ENCODE measurements at places on chromosomes 4 and X.
A peak's percentile ranks its signal among the peaks of the same experiment; 100 is the strongest.

GRCh38 chrX:154593201-154593600, 8.3 kb downstream of the CTAG1A start:
- DNase-seq, result no peak

GRCh38 chr4:148962539-148963290, 520.5 kb upstream of the NR3C2 start:
- DNase-seq, result no peak

GRCh38 chrX:57156397-57157049, 19.3 kb upstream of the SPIN2A start:
- DNase-seq, result peak; percentile 48

DNA sequence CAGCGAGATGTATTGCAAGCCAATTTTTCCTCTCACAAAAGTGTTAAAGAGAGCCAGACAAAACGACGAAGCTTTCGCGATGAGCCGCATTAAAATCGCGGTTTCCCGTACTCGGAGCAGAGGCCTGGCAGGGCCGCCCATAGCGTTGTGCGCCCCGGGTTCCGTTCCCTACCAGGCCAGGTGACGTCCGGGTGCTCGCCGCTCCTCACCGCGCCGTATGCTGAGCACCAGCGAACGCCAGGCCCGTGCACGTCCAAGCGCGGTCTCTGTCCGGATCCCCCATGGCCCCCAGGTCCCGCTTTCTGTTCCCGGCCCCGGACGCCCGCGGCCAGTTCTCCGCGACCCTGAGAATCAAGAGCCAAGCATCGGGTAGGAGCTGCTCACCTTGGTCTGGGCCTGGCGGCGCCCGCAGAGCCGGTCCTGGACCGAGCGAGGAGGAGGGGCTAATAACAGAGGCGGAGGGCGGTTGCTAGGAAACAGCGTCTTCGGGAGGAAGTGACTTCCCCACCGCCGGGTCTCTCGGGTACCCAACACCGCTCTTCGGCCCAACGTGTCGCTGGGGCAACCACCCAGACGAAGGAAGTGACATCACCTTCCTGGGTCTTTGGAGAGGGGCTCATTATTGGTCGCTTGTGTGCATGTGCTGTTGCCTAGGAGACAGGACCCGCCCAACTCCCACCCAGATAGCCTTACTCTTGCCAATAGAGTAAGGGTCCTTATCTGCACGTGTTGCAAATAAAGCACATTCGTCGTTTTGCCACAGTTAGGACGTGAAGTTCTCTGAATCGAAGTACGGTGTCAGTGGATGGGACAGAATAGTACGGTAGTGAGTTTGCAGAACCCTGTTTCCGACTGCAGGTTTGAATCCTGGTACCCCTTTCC, at the start of gene MAP9:
Gene MAP9 (minus strand): TSS at position 579 of the 882 bp plus-strand sequence. CDS start 1,115 bp downstream, outside the sequence.
- peak; percentile 99 for DNase-seq

- DNase-seq, result no peak
Measured at GRCh38 chr4:154421618-154422017, 70.0 kb downstream of the DCHS2 start.

DNA sequence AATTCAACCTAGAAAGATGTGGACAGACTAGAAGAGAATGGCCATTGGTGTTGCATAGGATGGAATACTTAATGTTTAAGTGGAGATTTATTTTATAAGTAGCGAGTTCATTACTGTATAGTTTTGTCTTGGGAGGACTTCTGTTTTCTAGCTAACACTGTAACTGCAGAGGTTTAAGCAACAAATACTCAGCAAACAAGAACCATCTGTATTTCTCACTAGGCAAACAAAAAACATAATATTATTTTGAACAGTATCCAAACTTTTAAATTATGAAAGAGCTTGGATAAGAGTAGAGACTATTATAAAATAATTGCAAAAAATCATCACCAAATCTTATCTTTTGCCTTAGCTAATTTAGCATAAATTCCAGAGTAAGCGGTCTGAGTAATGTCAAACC, 121.1 kb downstream of the GLRA3 start:
- DNase-seq, result no peak

DNA sequence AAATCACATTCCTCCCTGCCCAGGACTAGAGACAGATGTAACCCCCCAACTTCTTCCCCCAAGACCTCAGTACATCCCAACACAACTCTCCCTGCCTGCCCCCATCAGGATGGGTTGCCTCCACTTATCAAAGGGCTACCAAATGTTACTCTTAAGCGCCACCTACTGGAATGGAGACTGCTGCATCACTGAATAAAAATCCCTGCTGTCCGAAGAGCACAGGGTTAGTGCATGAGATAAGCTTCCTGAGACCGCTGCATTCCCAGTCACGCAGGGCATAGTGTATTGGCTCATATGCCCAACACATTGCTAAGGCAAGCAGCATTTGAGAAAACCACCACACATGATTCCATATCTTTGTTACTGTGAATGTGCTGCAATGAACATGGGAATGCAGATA, 544.5 kb downstream of the PPP4R3C start:
- peak; percentile 54 for DNase-seq

GRCh38 chr4:13912966-13913365, 285.4 kb upstream of the BOD1L1 start:
- DNase-seq, result no peak

- no peak for DNase-seq
Measured at GRCh38 chrX:109777749-109778148, 44.7 kb upstream of the ACSL4 start.

DNA sequence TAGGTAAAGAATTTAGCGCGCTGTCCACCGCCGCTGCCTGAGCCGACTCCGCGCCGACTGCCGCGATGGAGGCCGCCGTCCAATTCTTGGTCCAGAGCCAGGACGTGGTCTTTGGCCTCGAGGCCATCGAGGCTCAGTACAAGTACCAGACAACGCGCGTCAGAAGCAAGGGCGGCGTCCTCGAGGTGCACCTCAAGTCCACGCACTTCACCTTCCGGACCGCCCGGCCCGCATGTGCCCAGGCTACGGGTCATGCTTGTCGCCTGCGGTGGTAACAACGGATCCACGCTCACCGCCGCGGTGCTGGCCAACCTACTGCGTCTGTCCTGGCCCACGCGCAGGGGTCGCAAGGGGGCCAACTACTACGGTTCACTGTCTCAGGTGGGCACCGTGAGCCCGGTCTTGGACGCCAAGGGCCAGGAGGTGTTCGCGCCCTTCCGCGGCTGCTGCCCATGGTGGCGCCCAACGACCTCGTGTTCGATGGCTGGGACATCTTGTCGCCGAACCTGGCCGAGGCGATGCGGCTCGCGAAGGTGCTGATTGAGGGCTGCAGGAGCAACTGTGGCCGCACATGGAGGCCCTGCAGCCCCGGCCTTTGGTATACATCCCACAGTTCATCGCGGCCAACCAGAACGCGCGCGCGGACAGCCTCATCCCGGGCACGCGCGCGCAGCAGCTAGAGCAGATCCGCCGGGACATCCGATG, 128.0 kb downstream of the ANAPC4 start:
- DNase-seq, result no peak

- DNase-seq, result no peak
Measured at GRCh38 chr4:125382995-125383394, 68.2 kb downstream of the FAT4 start.

- DNase-seq, result no peak
Measured at GRCh38 chrX:47217121-47217851, 1.2 kb upstream of the CDK16 start.

DNA sequence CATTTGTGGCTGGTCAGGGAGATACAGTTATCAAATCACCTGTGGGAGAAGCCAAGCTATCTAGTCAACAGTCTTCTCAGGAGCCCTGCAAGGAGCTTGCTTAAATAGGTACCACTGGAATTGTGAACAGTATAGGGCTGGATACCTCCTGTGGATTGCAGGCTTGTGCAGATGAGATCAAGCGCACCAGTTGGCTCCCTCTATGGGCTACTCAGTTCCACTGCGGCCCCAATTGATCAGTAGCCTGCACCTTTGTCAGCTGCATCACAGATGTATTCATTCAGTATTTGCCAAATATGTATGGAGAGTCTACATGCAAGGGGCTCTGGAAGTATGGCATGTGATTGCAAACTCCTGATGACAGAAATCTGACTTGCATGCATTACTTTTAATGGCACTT, 28.6 kb downstream of the TEX13A start:
- peak; percentile 42 for DNase-seq

DNA sequence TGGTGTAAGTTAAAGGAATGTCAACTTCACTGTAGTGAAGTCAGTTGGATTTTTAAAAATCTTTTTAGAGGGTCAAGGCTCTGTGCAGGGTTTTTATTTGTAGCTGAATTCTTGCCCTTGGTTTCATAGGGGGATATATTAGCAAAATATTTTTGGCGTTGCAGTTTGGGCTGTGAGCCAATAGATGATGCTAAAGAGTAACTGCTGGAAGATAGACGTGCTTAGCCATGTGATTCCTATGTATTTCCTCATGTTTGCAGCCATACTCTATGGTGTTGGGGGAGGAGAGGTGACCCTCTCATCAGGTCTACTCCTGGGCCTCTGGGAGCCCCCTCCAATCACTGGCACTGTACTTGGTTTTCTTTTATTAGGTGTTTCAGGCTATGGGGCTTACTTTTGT, 246.7 kb upstream of the ARHGAP24 start:
- DNase-seq, result no peak

DNA sequence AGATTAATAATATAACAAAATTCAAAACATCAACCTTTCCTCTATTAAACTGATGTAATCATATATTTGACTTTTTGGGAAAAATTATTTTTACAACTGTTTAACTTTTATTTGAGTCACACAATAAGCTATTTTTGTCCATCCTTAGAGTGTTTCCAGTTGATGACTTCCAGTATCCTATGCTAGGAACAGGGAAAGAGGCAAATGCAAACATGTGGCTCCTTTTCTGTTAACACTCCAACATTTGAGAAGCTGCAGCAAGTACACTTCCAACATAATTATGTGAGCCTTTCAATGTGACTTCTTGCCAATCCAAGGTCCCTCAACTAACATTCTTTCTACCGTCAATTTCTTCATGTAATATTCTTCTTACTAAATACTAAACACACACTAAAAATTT, 117.7 kb downstream of the PPA2 start:
- DNase-seq, result no peak

DNA sequence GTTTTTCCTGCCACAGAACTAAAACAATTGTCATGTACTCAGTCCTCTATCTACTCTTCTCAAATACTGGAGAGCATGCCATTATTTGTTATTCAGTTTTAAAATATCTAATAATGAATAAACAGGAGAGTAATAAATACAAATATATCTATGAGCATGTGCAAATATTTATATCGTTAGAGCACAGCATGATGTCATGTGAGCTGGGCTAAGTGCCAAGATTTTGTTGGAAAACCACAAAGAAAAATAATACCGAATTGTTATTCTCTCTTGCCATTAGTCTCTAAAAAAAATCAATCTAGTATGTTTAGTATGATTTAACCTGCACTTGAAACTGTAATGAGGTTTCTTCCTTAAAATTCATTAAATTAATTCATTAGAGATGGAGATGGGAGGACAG, 97.3 kb downstream of the DDX60 start:
- peak; percentile 25 for DNase-seq

- DNase-seq, result no peak
Measured at GRCh38 chrX:49166914-49167739, 4.6 kb downstream of the MAGIX start.

- no peak for DNase-seq
Measured at GRCh38 chr4:99540277-99540939, 23.4 kb downstream of the TRMT10A start.

GRCh38 chr4:71882113-71882841, 98.4 kb upstream of the GC start:
- DNase-seq, result no peak

- peak; percentile 31 for DNase-seq
Measured at GRCh38 chrX:28586286-28586685, 960 bp upstream of the IL1RAPL1 start.

GRCh38 chr4:185464183-185464582, 7.3 kb downstream of the CCDC110 start:
- no peak for DNase-seq

- DNase-seq, result no peak
Measured at GRCh38 chr4:20433097-20433705, 181.5 kb downstream of the SLIT2 start.

- peak; percentile 30 for DNase-seq
Measured at GRCh38 chr4:1628892-1629698, 55.0 kb downstream of the FAM53A start.

DNA sequence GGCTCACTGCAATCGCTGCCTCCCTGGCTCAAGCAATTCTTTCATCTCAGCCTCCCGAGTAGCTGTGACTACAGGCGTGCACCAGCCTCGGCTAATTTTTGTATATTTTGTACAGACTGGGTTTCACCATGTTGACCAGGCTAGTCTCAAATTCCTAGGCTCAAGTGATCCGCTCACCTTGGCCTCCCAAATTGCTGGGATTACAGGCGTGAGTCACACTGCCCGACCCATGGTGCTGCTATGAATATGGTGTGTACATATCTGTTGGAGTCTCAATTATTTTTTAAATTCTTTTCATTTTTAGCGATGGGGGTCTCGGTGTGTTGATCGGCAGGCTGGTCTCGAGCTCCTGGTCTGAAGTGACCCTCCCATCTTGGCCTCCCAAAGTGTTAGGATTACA, 78.0 kb upstream of the PRKX start:
- no peak for DNase-seq

GRCh38 chrX:41381685-41382084, 47.7 kb downstream of the DDX3X start:
- no peak for DNase-seq

DNA sequence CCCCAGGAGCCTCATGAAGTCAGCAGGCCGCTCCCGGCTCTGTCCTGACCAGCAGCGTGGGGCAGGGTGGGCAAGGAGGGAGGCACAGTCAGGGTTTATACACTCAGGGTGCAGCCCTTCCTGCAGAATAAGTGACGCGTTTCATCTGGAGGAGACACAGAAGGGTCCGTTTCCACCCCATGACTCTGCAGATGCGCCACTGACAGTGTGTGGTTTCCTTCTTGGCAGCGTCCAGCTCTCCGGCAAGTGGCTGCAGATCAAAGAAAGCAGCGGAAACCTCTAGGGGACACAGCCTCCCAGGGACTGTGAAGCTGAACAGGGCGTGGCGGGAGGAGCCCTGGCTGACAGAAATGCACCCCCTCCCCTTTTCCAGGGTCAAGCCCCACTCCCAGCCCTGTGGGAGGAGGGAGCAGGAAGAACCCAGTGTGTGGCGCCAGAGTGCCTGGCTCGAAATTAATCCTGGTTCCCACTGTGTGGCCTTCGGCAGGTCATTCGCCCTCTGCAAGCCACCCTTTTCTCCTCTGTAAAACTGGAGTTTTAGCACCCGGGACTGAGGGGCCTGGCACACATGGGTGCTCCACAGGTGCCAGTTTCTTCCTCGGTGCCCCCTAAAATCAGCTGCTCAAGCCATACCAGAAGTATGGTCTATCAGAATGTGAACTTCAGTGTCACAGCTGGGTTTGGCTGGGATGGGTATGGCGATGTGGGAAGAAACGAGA, 17.3 kb upstream of the TBC1D14 start:
- peak; percentile 47 for DNase-seq
